ENCODE measurements at places on chromosomes 11 and 22.

DNA sequence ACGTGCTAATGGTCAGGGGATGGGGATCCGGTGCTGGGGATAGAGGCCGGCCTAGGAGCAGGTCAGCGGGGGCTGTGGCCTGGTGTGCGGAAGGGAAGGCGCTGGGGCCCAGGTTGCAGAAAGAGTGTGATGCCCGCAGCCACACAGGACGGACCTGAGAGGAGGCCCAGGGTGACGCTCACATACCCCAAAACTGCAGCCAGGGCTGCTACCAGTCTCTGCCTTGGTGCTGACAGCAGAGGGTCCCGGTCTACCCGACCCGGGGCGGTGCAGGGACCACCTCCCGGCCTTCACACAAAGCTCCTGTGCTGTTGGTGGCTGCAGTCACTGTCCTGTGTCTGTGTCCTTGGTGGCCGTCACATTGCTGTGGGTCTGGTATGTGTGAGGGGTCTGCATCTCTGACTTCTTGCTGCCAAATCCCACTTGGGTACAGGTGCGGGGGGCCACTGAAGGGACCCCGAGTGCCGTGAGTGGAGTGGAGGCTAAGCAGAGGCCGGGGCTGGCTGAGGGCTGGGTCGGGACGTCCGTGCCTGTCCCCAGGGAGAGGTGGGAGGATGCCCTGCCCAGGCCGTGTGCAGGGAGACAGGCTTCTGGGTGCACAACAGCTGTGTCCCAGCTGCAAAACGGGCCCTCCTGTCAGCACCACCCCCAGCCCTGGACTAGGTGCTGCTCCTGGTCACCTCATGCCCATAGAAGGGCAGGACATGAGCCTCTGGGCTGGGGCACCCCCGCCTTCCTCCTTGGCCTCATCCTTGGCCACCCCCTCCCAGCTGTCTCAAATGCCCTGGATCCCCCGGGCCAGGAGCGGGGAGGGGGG, 1.5 kb downstream of the LSP1 start:
- DNase-seq = no peak

DNA sequence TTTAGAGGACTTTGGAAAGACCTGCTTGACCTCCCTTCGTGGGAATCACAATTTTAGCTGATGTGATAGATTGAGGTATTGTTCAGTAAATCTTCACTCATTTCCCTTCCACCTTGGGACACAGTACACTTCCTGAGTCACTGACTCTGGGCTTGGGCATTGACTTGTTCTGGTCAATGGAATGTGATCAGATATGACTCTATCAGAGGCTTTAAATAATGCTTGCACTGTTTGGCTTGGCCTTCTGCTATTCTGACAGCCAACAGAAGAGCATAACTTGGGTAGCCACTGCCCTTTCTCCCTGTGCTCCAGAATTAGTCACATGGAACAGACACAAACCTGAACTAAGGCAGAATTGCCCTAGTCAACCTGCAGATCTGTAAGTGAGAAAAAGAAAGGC, 12.5 kb downstream of the PRR5L start:
- no peak for DNase-seq

DNA sequence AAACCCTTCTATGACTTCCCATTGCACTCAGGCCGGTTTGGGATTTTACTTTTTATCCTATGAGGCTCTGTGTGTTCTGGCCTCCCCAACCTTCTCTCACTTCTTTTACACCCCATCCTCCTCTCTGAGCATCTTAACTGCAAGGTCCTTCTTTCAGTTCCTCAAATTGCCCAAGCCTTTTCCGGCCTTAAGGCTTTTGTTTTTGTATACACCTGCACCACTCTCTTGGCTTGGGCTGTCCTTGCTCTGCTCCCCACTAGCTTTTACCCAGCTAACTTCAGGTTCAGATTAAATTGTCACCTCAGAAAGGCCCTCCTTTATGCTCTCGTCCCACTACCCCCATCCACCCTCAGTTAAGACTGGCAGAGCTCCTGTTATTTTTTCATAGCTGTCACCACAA, 55.5 kb downstream of the FAM83F start:
- no peak for DNase-seq

GRCh38 chr11:3126207-3126865, 38.8 kb downstream of the OSBPL5 start:
- no peak for DNase-seq

DNA sequence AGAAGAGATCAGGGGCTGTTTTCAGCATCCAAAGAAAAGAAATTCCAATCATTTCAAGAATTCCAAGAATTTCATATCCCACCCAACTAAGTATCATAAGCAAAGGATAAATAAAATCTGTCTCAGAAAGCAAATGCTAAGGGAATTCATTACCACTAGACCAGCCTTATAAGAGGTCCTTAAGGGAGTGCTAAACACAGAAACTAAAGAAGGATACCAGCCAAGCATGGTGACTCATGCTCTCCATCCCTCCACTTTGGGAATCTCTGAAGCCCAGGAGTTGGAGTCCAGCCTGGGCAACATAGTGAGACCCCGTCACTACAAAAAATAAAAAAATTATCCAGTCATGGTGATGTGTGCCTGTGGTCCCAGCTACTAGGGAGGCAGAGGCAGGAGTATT, 17.8 kb downstream of the FADD start:
- no peak for DNase-seq

DNA sequence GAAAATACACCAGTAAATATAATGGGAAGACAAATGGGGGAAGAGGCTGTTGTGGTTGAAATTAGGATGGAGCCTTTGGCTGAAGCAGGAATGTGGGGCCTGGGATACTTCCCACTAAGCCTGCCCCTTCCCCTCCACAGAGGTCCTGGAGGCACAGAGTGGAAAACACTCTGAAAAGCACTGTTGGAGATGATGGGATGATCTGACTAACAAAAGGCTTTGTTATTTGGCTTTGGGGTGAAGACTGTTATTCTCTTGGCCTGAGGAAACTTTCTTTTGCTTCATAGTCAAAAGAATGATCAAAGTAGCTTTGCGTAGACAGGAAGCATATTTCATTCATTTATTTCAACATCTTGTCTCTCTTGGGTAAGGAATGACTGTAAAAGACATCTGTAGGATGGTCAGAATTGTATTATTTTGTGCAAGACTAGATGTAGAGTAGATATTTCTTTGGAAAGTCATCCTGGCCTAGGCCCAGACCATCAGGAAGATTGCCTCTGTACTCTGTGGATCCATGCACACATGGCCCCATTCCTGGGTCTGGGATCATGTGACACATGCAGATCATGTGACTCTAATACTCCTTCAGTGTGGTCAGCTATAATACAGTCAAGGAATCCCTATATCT, 111.4 kb downstream of the SPON1 start:
- DNase-seq = no peak

DNA sequence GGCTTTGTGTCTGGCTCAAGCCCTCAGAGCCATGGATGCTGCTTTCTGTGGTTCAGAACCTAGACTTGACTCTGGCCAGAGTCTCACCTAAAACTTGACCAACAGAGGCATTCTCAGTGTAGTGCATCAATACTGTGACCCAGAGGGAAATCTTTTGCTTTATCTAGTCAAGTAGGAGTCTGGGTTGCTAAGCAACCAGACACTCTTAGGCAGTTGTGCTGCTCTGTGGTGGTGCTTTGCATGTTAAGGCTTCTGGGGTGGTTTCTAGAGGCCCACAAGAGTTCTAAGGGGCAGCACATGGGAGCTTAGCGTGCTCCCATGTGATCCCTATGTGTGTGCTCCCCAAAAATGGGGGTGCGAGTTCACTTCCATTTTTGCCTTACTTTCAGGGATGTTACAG, 224.6 kb upstream of the PLET1 start:
- DNase-seq = no peak

- no peak for DNase-seq
These were observed 44.1 kb downstream of the MMP20 start for GRCh38 chr11:102581066-102581465.

GRCh38 chr11:85941380-85941973, 86.3 kb downstream of the CCDC83 start:
- peak; percentile 53 for DNase-seq

GRCh38 chr11:57791321-57792059, 29.9 kb downstream of the CTNND1 start:
- DNase-seq = no peak

DNA sequence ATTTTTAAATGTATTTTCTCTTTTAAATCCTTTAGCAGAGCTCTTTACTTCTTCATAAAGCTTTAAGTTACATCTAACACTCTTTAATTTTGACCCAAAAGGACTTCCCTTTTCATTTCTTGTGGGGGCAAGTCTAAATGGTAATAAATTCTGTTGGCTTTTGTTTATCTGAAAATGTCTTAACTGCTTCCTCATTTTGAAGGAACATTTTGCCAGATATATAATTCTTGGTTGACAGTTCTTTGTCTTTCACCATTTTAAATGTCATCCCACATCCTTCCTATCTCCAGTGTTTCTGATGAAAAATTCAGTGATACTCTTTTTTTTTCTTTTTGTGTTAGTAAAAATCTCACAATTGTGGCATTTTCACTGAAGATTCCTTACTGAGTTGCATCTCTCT, 44.7 kb upstream of the ZBTB44 start:
- DNase-seq = no peak

DNA sequence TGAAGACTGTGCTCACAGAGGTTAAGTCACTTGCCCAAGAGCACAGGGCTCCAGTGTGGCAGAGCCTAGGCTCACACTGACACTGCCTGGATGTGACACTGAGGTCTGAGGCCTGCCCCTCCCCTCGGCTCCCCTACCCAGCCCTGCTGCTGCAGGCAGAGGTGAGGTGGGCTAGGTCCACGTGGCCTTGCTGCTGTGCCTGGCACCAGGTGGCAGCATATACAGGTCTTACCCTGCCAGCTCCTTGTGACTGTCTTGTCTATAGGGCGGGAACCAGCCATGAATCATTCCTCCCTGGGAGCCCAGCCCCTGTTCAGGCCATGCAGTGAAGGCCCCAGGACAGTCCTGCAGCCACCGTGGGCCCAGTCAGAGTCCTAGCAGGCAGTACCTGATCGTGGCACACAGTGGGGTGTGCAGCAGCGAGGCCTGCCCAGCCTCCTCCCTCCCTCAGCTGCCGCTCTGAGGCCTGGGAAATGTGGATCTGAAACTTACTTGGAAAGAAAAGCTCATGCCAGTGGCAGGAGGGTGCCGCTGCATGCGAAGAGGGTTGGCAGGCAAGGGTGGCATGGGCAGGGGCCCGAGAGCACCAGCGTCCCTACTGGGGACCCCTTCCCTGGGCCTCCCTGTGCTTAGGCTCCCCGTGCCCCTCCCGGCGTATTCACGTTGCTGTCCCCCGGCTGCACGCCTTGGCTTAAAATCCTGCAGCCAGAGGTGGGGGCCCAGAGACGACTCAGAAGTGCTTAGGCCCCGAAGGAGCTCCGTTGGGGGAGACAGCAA, 1.2 kb upstream of the CERK start:
- DNase-seq = peak; percentile 71

GRCh38 chr11:65653229-65654225, 9.2 kb downstream of the RELA start:
- DNase-seq = no peak

DNA sequence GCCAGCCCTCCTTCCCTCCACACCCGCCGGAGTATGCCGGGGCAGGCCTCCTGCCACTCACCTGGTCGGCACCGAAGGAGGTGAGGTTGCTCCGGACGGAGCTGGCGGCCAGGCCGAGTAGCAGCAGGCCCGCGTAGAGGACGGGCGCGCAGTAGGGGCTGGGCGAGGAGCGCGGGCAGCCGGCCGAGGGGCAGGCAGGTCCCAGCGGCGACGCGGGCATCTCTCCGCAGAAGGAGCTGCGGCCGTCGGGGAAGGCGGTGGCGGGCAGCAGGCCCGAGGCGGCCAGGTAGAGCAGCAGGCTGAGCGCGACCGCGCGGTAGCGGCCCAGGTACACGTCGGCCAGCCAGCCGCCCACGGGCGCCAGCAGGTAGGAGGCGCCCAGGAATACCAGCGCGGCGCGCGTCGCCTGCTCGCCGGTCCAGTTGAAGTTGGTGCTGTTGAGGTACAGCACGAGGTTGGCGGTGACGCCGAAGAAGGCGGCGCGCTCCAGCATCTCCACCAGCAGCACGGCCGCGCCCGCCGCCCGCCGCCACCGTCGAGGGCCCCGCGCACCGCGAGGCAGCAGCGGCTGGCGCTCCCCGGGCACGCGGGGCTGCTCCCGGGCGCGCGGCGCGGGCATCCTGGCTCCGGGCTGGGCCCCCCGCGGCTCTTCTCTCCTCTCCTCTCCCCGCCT, 907 bp downstream of the SLC15A3 start:
- DNase-seq = no peak

GRCh38 chr22:24731761-24732160, 42.8 kb downstream of the PIWIL3 start:
- DNase-seq = no peak

- DNase-seq = no peak
These were observed 41.8 kb downstream of the GDPD4 start for GRCh38 chr11:77259641-77260040.

GRCh38 chr22:24805790-24806662, at the start of gene SGSM1:
Gene SGSM1, plus strand, starts transcription at chr22:24806211. Its CDS starts 115 bp downstream, at chr22:24806326.
- DNase-seq = peak; percentile 83

DNA sequence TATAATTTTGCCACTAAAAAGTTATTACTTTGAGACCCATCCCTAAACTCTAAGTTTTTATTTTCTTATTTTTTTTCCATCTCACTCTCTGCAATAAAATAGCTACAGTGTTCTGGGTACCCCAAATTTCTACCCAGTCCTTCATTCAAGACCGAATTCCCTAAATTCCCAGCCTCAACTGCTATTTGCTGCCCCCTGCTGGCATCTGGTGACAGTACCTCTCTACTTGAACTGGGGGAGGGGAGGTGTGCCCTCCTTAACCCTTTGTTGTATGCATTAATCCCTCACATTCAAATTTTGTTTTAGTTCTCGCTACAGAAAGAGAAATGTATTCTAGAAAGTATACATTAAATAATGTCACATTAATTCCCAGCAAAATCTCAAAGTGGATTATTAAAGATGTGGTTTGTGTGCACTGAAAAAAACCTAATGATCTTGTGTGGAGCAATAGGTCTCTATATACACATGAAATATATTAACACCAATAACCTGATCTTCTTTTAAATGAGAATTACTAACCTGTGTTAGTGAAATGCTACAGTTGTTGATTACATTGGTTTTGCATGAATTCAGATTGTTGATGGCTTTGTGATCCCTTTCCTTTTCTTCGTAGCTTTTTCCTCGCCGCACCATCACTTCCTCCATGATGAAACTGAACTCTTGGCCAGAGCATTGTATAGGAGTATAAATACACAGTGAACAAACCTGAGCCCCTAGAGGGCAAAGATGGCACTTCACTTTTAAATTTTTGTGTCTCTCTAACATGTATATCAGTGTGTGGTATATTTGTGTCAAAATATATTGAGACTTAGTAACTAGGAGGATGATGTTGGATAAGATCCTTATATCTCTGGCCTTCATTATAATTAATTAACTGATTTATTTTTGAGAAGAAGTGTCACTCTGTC, 590.0 kb downstream of the METTL15 start:
- peak; percentile 20 for DNase-seq

DNA sequence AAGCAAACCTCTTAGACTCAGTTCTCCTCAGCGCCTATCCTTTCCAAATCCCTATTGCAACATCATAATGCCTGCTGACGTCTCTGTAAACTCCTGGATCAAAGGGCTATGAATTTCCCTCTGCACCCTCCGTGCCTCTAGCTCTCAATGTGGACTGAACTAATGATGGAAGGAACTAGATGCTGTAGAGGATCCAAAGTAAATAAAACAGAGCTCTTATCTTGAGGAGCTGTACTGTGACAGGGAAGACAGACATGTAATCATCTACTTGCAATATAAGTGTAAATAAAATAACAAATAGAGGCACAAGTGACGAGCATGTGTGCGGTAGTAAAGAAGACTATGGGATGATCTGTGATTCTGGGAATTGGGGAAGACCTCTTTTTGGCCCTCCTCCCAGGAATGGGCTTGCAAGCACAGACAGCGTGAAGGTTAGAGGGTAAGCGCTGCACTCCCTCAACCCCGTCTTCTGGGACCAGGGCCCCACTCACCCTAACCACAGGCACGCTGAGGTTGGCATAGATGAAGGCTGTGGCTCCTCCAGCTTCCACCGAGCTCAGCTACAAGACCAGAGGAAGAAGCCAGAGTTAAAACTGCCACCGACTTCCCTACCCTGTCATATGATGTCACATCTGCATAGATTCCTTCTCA, 42.2 kb downstream of the P4HA3 start:
- no peak for DNase-seq
